Cardiac atrium fibroblast (primary cell): ENCODE measurements at places on chromosomes 1 and 21. TPM values are rescaled to one million over a fixed set of nuclear protein-coding genes. Genes with fewer than 3 reads are reported as not detected.

The DUSP23 gene
- 48.0 and 53.8 TPM in 2 replicates for total RNA-seq

The ACTRT2 gene
- not detected in 2 replicates for total RNA-seq

The BGLAP gene
- total RNA-seq = 1.4 TPM in 1 of 2 replicates, not detected in the other

The ITLN1 gene
- 0.65 and 1.8 TPM in 2 replicates for total RNA-seq

The YBX1 gene
- 650 and 667 TPM in 2 replicates for total RNA-seq

The ESPN gene
- total RNA-seq = 0.18 TPM in 1 of 2 replicates, not detected in the other
